Suprapubic skin (tissue), 4 donors: ENCODE measurements at places on chromosomes 7 and 10.
A peak's percentile ranks its signal among the peaks of the same experiment; 100 is the strongest.

DNA sequence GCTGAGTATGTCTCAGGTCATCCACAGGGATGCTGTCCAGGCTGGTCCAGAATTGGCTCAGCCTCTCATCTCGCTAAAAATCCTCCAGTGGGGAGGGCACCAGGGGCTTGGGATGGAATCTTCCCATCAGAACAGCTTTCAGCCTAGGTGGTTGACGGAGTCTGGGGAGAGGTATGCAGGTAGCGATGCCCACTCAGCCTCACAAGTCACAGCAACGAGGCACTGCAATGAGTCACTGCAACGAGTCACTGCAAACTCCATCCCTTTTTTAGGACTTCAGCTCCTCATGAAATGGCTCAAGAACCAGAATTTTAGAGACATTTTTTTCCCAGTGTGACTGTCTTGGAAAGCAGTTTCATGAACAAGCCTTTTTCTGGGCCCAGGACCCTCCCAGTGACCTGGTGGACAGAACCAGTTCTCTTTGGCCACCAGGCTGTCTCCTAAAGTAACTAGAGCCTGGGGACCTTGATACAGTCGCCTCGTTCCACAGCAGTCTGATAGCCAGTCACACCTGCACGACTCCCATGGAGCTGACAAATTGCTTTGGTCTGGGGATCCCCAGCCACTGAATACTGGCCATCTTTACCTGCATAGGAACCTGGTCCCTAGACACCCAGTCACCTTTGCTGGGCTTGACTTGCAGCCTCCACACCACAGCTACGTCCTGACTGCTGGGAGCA is 41.3 kb upstream of the PPP2R2D start:
- H3K4me3 ChIP-seq, result no peak overlapping the region
- no peak overlapping the region for H3K27ac ChIP-seq
- peaks cover 67% of the 10 kb centered on the region for H3K27me3 ChIP-seq
- H3K36me3 ChIP-seq, result no peaks in the 10 kb centered on the region
- DNase-seq, result peak; percentile 56

- no peak for DNase-seq
- H3K27me3 ChIP-seq, result no peaks in the 10 kb centered on the region
- H3K36me3 ChIP-seq, result no peaks in the 10 kb centered on the region
Observed at GRCh38 chr7:16881844-16882243, at the start of gene AGR3. TSS of gene AGR3 (minus strand) at chr7:16881983. CDS start at chr7:16878618, 3,365 bp downstream.

- H3K27me3 ChIP-seq, result no peaks in the 10 kb centered on the region
- H3K36me3 ChIP-seq, result no peaks in the 10 kb centered on the region
- H3K4me1 ChIP-seq, result no peaks in the 10 kb centered on the region
- H3K27ac ChIP-seq, result no peak overlapping the region
- no peak for DNase-seq
Observed at GRCh38 chr10:99854860-99855259, 72.4 kb downstream of the ABCC2 start.

DNA sequence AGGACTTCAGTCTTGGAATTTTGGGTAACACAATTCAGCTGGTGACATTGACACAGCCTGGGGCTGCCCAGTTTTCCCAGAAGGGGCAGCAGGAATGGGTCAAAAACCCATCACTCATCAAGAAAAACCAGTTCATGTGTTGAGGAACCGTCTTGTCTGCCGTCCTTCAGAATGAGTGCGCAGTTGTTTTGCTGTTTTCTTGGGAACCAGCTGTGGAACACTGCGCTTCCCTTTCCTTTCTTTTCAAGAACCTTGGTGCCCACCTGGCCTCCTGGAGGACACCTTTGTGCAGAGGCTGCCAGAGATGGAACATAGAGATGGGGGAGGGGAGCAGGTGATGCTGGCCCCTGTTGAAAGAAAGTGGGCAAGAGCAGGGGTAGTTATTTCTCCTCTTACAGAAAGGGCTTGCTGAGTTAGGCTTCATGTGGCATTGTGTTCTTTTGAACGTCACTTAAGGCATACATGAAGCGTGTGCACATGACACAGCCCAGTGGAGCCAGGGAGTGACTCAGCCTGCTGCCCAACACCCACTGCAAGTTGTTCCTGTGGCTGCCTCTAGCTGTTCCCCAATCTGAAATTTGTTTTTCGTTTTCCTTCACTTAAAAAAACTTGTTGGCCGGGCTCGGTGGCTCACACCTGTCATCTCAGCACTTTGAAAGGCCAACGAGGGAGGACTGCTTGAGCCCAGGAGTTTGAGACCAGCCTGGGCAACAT is 87.4 kb upstream of the TNS3 start:
- H3K4me3 ChIP-seq, result no peak overlapping the region
- H3K4me1 ChIP-seq, result peaks cover 11% of the 10 kb centered on the region
- peak overlapping the region; percentile 70 for H3K27ac ChIP-seq
- no peaks in the 10 kb centered on the region for H3K36me3 ChIP-seq
- no peaks in the 10 kb centered on the region for H3K27me3 ChIP-seq

GRCh38 chr7:64945503-64946175 is 42.6 kb downstream of the ZNF273 start:
- H3K4me1 ChIP-seq, result peaks cover 33% of the 10 kb centered on the region
- H3K36me3 ChIP-seq, result no peaks in the 10 kb centered on the region
- peaks cover 3% of the 10 kb centered on the region for H3K27me3 ChIP-seq
- H3K4me3 ChIP-seq, result no peak overlapping the region

GRCh38 chr7:42476255-42476654 is 239.2 kb upstream of the GLI3 start:
- H3K27me3 ChIP-seq, result no peaks in the 10 kb centered on the region
- no peak overlapping the region for H3K4me3 ChIP-seq
- peaks cover 7% of the 10 kb centered on the region for H3K4me1 ChIP-seq
- no peaks in the 10 kb centered on the region for H3K36me3 ChIP-seq
- DNase-seq, result no peak
- no peak overlapping the region for H3K27ac ChIP-seq

- H3K4me3 ChIP-seq, result no peak overlapping the region
- H3K4me1 ChIP-seq, result no peaks in the 10 kb centered on the region
- H3K27ac ChIP-seq, result no peak overlapping the region
- DNase-seq, result no peak
- no peaks in the 10 kb centered on the region for H3K36me3 ChIP-seq
Observed at GRCh38 chr10:21385996-21386585, 139.4 kb downstream of the SKIDA1 start.

DNA sequence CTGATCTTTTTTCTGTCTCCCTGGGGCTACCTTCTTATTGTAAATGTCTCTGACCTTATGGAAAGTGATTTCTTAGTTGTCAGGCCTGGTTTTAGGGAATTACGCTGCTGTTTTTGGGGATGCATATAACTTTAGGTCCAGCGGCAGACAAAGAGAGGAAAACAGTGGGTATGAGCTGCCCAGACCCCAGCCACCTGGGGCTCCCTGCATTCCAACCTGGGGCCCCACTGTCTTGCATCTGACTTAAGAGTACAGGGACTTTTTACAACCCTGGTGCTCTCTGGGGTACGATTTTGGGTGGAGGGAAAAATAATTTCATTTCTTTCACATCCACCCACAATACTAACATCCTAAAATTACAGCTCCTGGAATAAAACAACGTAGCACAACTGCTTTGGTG is 119.4 kb downstream of the PRPF18 start:
- H3K4me3 ChIP-seq, result peak overlapping the region; percentile 45
- H3K27ac ChIP-seq, result peak overlapping the region; percentile 26
- no peak for DNase-seq

- no peaks in the 10 kb centered on the region for H3K4me1 ChIP-seq
- H3K27ac ChIP-seq, result no peak overlapping the region
- H3K27me3 ChIP-seq, result no peaks in the 10 kb centered on the region
- DNase-seq, result no peak
- no peaks in the 10 kb centered on the region for H3K36me3 ChIP-seq
- no peak overlapping the region for H3K4me3 ChIP-seq
Observed at GRCh38 chr10:89404104-89405047, 10.0 kb upstream of the IFIT5 start.

DNA sequence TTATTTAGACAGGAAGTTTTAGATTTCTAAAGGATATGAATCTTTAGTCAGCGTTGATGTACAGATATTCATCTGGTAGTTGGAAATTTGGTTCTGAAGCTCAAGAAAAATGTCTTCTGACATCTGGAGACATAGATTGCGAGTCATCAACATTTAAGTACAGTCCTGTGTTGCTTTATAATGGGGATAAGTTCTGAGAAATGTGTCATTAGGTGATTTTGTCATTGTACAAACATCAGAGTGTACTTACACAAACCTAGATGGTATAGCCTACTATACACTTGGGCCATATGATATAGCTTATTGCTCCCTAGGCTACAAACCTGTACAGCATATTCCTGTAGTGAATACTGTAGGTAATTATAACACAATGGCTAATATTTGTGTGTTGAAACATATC is 49.6 kb upstream of the UBN2 start:
- no peak overlapping the region for H3K27ac ChIP-seq
- no peaks in the 10 kb centered on the region for H3K27me3 ChIP-seq
- H3K4me1 ChIP-seq, result no peaks in the 10 kb centered on the region

- peaks cover 4% of the 10 kb centered on the region for H3K27me3 ChIP-seq
- no peak for DNase-seq
- no peaks in the 10 kb centered on the region for H3K4me1 ChIP-seq
- H3K4me3 ChIP-seq, result no peak overlapping the region
- no peaks in the 10 kb centered on the region for H3K36me3 ChIP-seq
- H3K27ac ChIP-seq, result no peak overlapping the region
Observed at GRCh38 chr7:107725138-107725740, 18.7 kb upstream of the CBLL1 start.

DNA sequence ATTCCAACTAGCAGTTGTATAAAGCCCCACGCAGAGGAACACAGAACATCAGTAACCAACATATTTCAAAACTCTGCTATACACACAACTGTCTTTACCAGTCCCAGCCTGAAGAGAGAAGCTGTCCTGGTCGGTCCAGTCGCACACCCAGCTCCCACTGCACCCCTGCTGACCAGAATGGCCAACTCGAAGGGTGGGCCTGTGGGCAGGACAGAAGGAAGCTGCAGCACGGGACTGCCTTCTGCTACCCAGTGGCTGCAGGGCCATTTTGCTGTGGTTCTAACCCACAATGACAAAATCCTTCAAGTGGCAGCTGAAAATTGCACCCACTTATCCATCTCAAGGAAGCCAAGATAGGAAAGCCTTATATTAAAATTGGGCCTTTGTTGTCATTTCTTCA is 48.2 kb downstream of the GSDME start:
- no peak for DNase-seq
- no peaks in the 10 kb centered on the region for H3K4me1 ChIP-seq
- no peaks in the 10 kb centered on the region for H3K27me3 ChIP-seq
- no peak overlapping the region for H3K4me3 ChIP-seq

GRCh38 chr7:18667466-18667865 is 171.9 kb downstream of the HDAC9 start:
- peaks cover 11% of the 10 kb centered on the region for H3K4me1 ChIP-seq
- H3K27me3 ChIP-seq, result no peaks in the 10 kb centered on the region
- no peak overlapping the region for H3K4me3 ChIP-seq

DNA sequence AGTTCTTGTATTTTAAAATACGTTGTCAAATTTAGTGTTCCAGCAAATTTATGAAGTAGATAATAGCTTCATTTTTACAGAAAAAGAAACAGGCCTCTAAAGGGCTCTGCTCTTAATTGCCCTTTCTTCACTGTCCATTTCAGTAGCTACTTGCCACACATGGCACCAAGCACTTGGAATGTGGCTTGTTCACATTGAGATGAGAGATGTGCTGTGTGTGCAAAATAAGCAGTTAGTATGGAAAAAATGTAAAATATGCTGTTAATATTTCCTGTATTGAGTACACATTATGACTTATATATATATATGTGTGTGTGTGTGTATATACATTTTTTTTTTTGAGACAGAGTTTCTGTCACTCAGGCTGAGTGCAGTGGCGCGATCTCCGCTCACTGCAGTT is 19.5 kb downstream of the RBM33 start:
- no peak overlapping the region for H3K4me3 ChIP-seq
- H3K27ac ChIP-seq, result no peak overlapping the region
- H3K36me3 ChIP-seq, result no peaks in the 10 kb centered on the region
- no peaks in the 10 kb centered on the region for H3K27me3 ChIP-seq

DNA sequence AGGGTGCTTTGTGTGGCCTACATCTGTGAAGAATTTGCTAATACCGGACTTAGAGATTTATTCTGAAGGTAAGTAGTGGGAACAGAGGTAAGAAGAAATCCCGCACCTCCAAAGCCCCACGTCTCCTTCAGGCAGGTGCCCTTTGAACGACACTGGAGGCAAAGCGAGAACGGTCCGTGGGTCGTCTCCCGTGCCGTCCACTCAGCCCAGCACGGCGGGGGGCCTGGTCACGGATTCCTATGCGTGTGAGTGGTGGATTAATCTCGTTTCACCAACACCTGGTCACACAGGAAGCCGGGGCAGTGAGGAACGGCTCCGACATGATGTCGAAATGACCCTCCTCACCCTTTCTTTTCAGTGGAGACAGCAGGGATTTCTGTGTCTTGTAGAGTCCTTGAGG is 21.0 kb upstream of the ZFAND2A start:
- H3K4me3 ChIP-seq, result no peak overlapping the region
- H3K36me3 ChIP-seq, result no peaks in the 10 kb centered on the region
- H3K27me3 ChIP-seq, result peaks cover 33% of the 10 kb centered on the region
- H3K27ac ChIP-seq, result no peak overlapping the region
- peaks cover 9% of the 10 kb centered on the region for H3K4me1 ChIP-seq

DNA sequence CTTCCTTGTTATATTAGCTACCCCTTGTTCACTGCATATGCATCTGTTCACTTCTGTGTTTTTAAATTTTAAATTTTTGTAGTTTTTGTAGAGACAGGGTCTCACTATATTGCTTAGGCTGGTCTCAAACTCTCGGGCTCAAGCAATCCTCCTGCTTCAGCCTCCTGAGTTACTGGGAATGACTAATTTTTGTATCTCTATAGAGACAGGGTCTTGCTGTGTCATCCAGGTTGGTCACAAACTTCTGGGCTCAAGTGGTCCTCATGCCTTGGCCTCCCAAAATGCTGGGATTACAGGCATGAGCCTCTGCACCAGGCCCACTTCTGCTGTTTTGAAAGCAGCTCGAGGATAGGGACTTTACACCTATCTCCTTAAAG is 64.6 kb downstream of the PRTFDC1 start:
- no peaks in the 10 kb centered on the region for H3K36me3 ChIP-seq
- peaks cover 10% of the 10 kb centered on the region for H3K4me1 ChIP-seq
- no peak overlapping the region for H3K4me3 ChIP-seq
- no peak for DNase-seq
- no peaks in the 10 kb centered on the region for H3K27me3 ChIP-seq

- H3K4me3 ChIP-seq, result no peak overlapping the region
- H3K4me1 ChIP-seq, result no peaks in the 10 kb centered on the region
- H3K27ac ChIP-seq, result no peak overlapping the region
- no peaks in the 10 kb centered on the region for H3K27me3 ChIP-seq
- DNase-seq, result no peak
Observed at GRCh38 chr7:55265836-55266642, 99.1 kb upstream of the LANCL2 start.
